Esophagus squamous epithelium (tissue), 5 donors: ENCODE measurements at places on chromosomes 2 and 18.

DNA sequence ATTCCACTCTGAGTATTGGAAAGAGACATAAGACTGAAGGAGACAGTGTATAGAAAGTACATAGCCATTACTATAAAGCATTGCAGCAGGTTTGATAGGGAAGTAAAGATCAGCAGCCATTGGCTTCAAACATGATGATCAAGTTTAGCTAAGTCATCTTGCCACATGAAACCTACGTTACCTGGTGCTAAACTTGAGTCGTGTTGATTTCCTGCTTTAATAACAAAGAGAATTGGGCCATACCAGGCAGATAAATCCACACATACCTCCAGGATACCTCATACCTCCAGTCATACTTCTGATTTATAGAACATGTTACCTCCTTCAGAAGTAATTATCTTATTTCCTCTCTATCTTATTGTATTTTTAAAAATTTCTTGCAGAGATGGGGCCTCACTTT lies 10.3 kb upstream of the KYNU start:
- no peak for DNase-seq

- DNase-seq: no peak
Observed at GRCh38 chr2:186841940-186842339, 7.0 kb downstream of the ZSWIM2 start.

- DNase-seq: no peak
Observed at GRCh38 chr18:32328974-32329373, 139.1 kb downstream of the MEP1B start.

GRCh38 chr2:74003494-74004211 lies 18.9 kb downstream of the TET3 start:
- no peak for DNase-seq

DNA sequence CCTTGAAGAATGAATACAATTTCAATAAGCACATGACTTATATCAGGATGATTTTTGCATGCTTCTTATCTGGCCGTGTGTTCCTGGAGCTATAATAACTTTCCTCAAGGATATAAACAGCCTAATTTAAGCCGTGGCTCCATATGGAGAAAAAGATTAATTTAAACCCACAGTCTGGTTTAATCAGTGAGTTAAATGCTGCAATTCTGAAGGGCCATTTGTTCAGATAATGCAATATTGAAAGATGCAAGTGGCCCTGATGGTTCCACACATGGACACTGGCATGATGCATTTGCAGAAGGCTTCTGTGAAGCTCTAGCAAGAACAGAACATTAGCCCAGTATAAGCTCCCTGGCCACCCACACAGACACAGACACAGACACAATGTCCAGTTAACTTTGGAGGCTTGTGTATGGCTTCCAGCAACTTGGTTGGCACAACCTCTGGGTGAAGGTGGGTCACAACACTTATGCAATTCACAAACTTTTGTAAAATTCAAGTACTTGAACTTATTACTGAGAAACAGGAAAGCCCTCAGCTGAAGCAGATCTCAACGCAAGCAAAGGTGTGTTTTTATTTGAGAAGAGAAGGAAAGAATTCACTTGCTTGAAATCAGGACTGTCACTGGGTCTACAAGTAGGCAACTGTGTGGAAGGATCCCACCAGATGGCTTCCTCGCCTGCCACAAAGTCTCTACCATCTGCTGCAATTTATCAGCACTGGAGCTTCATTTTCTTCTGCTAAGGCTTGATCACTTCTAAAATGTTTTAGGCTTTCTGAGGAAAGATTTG lies 63.3 kb downstream of the MDH1 start:
- DNase-seq: no peak

DNA sequence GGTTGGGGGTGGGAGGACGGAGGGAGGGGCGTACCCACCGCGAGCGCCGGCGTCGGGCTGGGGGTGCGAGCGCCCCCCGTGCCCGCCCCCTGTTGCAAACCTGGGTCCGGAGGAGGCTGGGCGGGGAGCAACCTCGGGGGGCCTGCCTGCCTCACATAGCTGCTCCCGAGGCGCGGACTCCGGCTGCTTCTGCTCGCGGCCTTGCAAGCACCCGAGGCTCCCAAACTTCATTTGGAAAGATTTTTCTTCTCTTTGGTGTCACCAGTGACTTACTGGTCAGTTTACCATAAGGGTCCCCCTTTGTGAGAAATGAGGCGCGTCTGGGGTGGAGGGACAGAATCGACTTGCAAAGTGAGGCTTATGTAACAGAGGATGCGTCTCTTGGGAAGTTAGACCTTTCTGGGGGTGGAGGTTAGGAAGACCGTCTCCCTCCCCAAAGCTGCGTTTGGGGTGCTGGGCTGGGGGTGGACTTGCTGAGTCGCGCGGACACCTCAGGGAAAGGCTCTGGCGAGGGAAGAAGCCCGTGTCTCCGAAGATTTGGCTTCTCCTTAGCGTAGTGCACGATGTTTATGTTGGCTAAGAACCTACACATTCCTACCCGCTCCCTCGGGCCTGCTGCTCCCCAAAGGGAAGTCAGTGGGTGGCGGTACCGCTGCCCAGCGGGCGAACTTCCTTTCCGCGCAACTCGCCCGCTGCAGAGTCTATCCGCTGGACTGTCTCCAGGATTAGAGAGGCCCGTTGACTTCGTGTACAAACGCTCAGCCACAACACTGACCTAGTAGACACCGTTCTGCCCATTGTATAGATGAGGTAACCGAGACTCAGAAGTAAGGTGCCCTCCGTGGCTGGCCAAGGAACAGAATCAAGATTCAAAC lies 559 bp downstream of the TMEM37 start:
- DNase-seq: no peak

DNA sequence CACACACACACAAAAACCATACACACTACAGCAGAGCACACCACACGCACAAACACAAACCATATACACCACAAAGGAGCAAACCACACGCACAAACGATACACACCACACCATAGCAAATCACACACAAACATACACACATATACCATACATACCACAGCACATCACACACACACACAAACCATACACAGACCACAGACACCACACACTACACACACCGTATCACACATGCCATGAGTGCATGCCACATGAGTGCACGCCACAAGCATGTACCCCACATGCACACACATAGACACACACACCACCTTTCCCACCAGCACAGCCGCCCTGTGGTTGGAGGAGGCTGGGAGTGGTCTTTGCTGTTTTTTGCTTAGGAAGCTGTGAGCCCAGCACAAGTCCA lies 517.1 kb upstream of the MYT1L start:
- no peak for DNase-seq

DNA sequence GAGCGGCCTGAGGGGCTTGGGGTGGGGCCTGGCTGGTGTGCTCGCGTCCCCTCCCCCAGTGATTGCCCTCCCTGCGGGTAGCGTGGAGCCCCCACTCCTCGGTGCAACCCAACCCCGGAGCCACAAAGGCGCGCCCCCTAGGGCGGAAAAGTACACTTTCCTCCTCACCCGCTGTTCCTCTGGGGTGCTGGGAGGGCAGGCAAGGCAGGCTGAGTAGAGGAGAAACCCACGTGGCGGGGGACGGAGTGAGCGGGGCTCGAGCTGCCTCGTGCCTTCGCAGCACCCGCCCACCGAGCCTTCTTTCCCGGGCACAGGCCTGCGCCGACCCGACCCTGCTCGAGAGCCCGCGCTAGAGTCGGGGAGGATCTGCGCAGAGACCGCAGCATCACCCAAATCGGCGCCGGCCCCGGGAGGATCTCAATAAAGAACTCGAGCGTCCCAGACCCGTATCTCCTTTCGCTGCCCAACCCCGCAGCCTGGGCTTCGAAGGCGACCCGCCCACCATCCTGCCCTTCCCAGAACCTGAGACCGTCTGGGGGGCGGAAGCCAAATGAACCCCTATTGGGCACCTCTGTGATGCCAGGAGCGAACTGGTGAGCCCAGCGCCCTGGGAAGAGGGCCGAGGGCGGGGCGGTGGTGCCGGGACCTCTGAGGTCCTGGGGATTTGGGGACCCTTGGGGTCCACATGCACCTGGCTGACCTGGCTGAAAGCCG lies 1.5 kb downstream of the UCN start:
- DNase-seq: no peak

DNA sequence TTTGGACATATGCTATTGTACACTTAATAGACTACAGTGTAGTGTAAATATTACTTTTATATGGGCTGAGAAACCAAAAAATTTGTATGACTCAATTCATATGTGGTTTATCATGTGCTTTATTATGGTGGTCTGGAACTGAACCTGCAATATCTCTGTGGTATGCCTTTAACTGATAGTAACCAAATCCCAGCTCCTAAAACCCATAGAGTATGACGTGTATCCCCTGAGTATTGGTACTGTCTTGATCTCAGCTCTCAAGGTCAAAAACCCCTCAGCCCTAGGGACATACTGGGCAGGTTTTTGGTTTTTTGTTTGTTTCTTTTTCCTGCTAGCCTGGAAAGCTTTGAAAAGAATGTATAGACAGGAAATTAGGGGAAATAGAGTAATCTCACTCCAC lies 42.2 kb upstream of the ARHGAP15 start:
- DNase-seq: no peak

DNA sequence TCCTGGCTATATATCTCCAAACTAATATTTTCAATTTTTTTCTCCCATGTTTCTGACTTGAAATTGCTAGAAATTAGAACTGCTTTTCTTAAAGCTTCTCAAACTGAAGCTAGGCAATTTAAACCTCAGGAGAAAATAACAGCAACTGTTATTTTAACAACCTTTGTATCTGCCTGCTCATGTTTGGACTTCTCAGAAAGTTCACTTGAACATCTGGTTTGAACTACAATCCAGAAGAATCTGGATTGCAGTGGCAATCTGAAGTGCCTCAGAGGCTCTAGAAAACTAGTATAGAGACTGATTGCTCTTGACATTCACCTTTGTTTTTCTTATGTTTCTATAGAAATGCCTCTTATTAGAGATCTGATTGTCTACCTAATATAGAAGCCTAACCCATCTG lies 64.1 kb downstream of the STAT4 start:
- no peak for DNase-seq

- DNase-seq: no peak
Observed at GRCh38 chr2:136236019-136236418, 118.1 kb upstream of the CXCR4 start.

DNA sequence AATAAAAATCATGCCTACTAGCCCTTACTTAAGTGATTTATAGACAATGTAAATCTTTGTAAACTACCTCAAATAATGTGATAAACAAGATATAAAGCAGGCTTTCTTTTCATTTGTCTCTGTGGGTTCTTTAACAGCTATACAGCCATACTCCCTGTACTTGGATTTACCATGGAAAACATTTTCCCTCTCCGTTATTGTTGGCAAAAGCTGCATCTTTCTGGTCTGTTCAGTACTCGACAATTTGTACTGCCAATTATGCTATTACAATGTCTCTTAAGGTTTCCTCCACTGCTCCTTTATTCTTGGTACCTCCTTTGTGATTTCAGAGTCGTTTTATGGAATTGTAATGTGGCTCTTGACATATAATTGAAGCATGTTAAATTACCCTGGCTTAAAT lies 426.3 kb upstream of the PKDCC start:
- DNase-seq: no peak

DNA sequence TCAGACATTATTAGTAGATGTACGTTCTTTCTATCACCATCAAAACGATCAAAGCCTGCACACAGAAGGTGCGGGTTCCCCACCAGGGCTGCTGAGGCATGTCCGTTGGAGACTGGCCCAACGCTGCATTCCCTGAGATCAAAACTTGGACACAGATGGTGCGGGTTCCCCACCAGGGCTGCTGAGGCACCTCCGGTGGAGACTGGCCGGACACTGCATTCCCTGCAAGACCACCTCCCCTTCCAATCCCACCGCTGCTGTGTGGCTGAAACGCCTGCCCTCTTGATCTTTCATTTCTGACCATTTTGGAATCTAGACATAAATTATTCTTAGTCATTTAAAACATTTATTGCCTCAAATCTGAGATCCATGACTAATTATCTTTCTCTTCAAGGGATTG lies 254.2 kb upstream of the SALL3 start:
- no peak for DNase-seq

DNA sequence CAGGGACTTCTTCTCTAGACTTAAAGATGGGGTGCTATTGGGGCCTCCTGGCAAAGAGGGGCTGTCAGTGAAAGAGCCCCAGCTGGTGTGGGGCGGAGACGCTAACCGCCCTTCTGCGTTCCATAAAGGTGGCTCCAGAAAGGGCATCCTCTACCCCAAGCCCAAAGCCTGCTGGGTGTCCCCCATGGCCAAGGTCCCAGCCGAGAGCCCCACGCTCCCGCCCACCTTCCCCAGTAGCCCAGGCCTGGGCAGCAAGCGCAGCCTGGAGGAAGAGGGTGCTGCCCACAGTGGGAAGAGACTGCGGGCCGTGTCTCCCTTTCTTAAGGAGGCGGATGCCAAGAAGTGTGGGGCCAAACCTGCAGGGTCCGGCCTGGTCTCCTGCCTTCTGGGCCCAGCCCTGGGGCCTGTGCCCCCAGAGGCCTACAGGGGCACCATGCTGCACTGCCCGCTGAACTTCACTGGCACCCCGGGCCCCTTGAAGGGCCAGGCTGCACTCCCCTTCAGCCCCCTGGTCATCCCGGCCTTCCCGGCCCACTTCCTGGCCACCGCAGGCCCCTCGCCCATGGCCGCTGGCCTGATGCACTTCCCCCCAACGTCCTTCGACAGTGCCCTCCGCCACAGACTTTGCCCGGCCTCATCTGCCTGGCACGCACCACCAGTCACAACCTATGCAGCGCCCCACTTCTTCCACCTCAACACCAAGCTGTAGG lies 15.2 kb downstream of the ARID5A start:
- DNase-seq: no peak

DNA sequence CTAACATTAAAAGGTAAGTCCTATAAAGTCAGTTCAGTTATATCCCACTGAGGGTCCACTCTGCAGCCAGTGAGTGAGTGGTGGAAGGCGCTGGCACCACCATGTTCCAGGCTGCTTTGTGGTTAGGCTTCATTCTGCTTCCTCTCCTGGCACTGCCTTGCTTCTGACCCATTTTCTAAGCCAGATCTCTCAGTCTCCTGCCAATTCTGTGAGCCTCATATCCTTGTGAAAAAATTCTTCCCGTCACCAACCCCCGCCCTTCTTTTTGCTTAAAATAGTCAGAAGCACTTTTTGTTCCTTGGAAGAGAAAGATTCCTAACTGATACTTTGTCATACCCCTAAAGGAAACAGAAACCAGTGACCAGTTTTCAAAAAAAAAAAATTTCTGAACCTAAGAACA lies 139.8 kb upstream of the NCK2 start:
- DNase-seq: no peak

DNA sequence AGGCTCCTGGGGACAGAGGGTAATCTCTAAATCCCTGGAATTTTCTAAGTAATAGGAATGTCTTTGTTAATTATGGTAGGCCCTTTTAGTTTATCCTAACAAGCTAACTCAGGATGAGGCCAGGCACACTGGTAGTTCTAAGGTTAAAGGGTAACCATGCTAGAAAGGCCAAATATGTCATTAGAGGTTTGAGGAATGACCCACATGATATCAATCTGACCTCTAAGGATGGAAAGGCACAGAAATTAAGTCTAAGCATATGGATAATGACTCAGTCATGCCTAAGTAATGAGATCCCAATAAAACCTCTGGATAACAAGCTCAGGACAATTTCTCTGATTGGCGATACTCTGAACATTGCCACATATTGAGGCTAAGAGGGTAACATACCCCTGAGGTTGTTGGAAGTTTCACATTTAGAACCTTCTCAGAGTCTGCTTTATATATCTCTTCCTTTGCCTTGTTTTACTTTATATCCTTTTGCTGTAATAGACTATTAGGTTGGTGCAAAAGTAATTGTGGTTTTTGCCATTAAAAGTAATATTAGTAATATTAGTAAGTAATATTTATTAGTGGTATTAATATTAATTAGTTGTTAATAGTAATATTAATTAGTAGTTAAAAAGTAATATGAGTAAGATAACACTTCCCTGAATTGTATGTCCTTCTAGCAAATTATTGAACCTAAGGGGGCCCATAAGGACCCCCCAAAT lies 806.3 kb upstream of the GCFC2 start:
- no peak for DNase-seq

GRCh38 chr18:28823506-28824182 lies 646.7 kb upstream of the CDH2 start:
- no peak for DNase-seq
